ENCODE measurements at places on chromosomes 6 and 20.

DNA sequence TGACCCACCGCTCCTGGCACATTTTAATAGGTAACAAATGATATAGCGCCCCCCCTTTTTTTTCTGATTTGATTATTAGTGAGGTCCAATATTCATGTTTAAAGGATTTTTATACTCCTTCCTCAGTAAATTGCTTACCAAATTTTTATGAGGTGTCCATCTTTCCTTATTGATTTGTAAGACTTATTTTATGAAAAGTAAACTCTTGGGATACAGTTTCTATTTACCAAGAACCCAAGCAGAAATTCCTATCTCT lies 25.1 kb downstream of the TRIM27 start:
- no peak for DNase-seq

DNA sequence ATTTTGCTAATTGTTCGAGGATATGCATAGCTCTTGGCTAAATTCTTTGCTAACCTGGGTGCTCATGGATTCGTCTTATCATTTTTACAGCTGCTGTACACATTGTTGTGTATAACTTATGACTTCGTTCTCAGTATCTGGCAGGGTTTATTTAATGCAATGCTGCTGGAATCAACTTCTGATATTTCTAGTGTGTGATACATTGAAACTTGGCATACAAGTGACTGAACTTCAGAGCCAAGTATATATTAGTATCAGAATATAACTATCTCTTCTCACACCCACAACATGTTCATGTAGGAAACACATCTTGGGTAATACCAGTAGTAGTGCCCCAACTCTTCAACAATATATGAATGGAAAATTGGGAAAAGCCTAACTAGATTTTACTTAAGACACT lies 764.2 kb downstream of the TENT5A start:
- DNase-seq, result no peak

DNA sequence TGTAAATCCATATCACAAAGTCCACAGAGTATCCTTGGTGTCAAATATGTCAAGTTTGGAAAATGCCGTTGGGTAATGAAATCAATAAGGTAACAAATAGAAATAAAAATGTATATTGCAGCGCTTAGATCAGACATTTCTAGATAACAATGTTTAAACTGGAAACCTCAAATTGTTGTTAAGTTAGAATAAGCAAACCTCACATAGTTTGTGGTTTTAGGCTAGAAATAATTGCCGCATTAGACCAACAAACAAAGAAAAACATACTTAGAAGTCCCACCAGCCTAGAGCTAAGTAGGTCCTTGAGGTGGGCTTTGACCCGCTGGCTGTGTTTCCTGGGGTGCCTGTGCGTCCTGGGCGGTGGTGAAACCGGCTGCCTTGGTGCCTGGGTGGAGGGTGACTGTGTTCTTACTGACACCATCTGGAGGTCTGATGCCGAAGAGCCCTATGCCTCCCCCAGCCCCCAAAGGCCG lies 71.4 kb downstream of the DACT2 start:
- DNase-seq, result no peak

DNA sequence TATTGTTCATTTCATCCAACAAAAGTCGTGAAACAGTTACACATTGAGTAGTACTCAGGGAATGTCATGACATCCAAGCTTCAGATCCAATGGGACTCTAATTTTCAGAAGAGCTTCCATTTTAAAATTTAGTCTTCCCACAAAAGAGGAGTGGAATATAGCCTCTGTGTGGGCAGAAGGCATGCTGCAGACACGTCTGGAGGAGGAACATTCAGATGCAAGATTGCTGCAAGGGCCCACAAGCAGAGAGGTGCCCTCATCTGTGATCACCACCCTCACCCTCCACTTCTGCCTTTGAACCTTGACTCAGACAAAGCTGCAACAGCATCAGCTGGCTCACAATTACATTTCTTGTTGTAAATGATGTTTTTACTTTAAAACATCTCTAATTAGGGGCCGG lies 29.9 kb downstream of the NRN1 start:
- DNase-seq, result no peak

- no peak for DNase-seq
Measured at GRCh38 chr6:112752305-112752704, 405.2 kb downstream of the RFPL4B start.

All from activated CD4-positive, alpha-beta T cell treated with anti-CD3 and anti-CD28 coated beads for 36 hours (primary cell).